Mesothelial cell of epicardium (in vitro differentiated cells): ENCODE measurements at places on chromosomes 1 and 21. TPM values are rescaled to one million over a fixed set of nuclear protein-coding genes. Genes with fewer than 3 reads are reported as not detected.

The EFCAB14 gene
- total RNA-seq = 60.5 to 64.5 TPM (median 61.2 TPM) in 3 replicates

DNA sequence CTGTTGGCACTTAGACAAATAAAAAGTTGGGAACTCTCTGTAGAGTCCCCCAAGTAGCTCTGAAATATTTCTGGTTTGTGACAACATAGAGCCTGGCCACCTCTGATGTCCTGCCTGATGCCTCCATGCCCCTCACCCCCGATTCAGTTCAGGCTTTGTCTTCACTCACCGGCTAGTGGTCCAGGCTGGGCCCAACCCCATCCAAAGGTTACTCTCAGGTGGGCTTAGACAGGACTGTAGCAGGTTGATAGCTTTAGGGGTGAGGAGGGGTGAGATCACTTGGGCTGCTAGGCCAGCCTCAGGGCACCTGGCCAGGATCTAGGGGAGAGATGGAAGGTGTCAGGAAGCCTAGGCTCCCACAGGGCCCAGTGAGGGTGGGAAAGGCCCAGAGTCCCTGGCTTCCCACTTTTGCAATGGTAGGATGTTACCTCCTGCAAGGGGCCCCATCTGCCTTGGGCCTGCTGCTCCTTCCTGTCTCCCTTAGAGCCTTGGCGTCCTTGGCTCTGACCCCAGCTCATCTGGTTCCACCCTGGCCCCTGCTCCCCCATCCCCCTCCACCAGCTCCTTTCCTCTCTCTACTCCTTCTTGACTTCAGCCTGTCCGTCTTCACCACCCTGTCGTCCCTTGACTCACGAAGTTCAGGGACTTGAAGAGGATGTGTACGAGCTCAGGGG lies 6.7 kb downstream of the EPS8L3 start:
- H3K4me1 ChIP-seq = peaks cover 4% of the 10 kb centered on the region
- no peak for DNase-seq
- no peaks in the 10 kb centered on the region for H3K27me3 ChIP-seq

The DLGAP3 gene
- 0.23 to 0.44 TPM (median 0.27 TPM) in 3 replicates for total RNA-seq

The SFN gene
- total RNA-seq = 2.7 to 4.4 TPM (median 3.8 TPM) in 3 replicates

DNA sequence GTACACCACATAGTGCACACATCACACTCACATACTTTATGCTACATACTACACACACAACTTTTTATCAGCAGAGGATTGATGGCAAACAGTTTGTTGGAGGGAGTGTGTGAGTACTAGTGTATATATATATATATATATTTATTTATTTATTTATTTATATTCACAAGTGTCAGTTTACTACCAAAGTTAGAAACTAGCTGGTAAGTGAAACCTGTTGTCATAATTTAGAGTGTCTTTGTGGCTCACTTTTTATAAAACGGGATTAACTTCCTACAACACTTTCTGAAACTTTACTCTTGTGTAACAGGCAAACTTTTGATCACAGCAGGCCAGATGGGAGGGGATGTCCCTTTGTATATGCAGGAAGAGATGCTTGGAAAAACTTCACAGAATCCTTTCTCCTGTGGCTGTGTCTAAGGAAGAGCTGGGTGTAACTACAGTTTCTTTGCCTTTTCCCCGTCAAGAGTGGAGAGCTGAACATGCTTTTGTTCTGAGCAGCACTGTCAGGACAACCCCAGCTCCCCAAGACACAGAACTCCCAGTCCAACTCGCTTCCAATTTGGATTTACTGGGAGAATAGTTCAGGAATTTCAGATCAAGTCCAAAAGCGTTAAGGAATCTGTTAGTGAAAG lies 1.9 kb upstream of the SAMD13 start:
- H3K4me3 ChIP-seq = peak overlapping the region; percentile 89
- peaks cover 47% of the 10 kb centered on the region for H3K4me1 ChIP-seq
- no peak for DNase-seq
- peak overlapping the region; percentile 93 for H3K27ac ChIP-seq
- H3K36me3 ChIP-seq = peaks cover 6% of the 10 kb centered on the region
- no peaks in the 10 kb centered on the region for H3K27me3 ChIP-seq

DNA sequence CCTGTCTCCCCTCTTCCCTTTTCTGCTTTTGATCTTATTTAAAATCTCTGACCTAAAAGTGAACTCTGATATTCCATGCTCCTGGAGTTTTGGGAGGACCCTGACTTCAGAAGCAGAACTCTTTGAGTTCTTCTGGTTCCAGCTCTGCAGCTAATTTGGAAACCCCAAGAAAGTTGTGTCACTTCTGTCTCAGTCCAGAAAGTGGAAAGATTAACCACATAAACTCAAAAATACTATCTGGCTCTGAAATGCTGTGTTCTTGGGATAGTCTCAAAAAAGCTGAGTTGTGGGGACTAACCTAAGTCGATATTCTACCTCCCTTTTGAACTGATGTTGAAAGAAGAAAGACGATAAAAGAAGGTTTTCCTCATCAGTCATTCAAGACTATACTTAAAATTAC lies 59.8 kb downstream of the ITPKB start:
- H3K4me1 ChIP-seq = peaks cover 26% of the 10 kb centered on the region
- H3K36me3 ChIP-seq = no peaks in the 10 kb centered on the region
- H3K27ac ChIP-seq = peak overlapping the region; percentile 94
- no peaks in the 10 kb centered on the region for H3K27me3 ChIP-seq

DNA sequence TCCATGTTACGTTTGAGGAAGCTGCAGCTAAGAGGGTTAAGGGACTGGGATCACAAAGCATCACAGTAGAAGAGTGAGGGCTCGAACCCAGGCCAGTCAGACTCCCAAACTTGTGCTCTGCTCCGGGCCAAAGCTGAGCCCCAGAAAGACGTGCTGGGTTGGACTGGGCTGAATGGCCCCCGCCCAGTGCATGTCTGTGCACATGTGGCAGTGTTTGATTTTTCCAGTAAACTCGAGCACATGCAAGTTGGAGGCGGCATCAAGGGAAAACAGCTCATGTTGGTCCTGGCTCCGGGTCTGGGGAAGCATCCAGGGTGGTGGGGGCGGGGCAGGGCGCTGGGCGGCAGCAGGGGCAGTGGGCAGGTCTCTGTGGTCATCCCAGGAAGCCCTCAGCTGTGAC lies 39.8 kb upstream of the WNT4 start:
- DNase-seq = no peak
- H3K27me3 ChIP-seq = peaks cover 2% of the 10 kb centered on the region
- no peak overlapping the region for H3K27ac ChIP-seq
- no peak overlapping the region for H3K4me3 ChIP-seq
- H3K36me3 ChIP-seq = no peaks in the 10 kb centered on the region
